Aorta (tissue), 5 donors: ENCODE measurements at places on chromosomes 7 and 10. TPM values are rescaled to one million over a fixed set of nuclear protein-coding genes. Genes with fewer than 3 reads are reported as not detected.

RAMP3 gene
- total RNA-seq: 43.0 TPM

HMX3 gene
- not detected for total RNA-seq

GRCh38 chr10:131259535-131259934 lies 52.0 kb downstream of the TCERG1L start:
- H3K27ac ChIP-seq: no peak overlapping the region
- H3K27me3 ChIP-seq: no peaks in the 10 kb centered on the region
- DNase-seq: no peak
- H3K36me3 ChIP-seq: no peaks in the 10 kb centered on the region

GRCh38 chr10:78650122-78650521 lies 418.6 kb upstream of the ZMIZ1 start:
- DNase-seq: no peak
- no peaks in the 10 kb centered on the region for H3K27me3 ChIP-seq
- no peak overlapping the region for H3K27ac ChIP-seq
- H3K36me3 ChIP-seq: no peaks in the 10 kb centered on the region
- H3K4me3 ChIP-seq: no peak overlapping the region
